ENCODE measurements at places on chromosomes 16 and 17.
A peak's percentile ranks its signal among the peaks of the same experiment; 100 is the strongest.

GRCh38 chr17:28810437-28810836 is 32.2 kb downstream of the FAM222B start:
- no peak for DNase-seq

DNA sequence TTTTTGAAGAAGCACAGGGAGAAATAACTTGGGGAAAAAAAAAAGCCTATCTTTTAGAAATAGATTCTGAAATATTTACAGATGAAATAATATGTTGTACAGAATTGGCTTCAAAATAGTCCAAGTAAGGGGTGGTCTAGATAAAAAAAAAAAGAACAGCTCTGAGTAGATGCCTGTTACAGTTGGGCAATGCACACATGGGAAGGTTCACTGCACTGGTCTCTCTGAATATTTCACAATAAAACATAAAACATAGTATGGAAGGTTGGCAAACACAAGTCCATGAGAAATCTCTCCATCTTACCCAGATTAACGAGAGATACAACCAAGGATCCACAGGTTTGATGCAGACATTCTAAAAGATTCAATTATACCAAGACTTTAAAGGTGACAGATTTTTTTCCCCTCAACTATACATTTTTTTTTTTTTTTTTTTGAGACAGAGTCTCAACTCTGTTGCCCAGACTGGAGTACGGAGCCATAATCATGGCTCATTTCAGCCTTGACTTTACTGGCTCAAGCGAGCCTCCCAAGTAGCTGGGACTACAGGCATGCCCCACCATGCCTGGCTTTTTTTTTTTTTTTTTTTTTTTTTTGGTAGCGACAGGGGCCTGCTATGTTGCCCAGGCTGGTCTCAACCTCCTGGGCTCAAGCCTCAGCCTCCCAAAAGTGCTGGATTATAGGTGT is 58.0 kb downstream of the KANSL1 start:
- no peak for DNase-seq

GRCh38 chr17:14123619-14124278 is 54.4 kb downstream of the COX10 start:
- DNase-seq: no peak

GRCh38 chr17:31568539-31568938 is 177.1 kb downstream of the RAB11FIP4 start:
- DNase-seq: no peak

GRCh38 chr16:75491876-75492275 is 3.4 kb downstream of the CHST6 start:
- peak; percentile 39 for DNase-seq

DNA sequence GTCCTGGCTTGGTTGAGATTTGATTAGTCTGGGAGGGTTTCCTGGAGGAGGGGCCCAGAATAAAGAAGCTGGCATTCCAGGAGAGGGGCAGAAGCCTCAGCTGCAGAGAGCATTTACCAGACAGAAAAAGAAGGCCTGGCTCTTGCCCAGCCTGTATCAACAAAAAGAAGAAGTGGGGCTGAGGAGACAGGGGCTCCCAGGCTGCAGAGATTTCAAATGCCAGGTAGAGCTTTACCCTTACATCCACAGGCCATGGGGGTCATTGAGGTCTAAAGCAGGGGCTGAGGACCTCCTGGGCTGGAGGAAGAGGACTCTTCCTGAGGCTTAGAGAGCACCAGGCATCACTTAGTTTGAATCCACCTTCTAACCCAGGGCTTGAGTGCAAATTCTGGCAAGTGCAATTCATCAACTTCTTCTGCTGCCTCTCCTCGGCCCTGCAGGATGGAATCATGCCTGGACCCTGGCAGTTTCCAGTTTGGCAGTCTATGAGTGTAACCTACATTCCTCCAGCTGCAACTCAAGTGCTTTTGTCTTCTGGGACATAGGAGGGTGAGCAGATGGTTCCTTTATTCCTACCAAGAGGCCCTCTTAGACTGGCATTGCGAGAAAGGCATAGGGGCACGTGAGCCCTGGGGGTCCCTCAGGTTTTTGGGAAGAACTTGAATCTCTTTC is 15.3 kb downstream of the CA7 start:
- DNase-seq: no peak

- DNase-seq: peak; percentile 64
These were observed 183.0 kb downstream of the FOXL1 start for GRCh38 chr16:86761111-86762031.

- no peak for DNase-seq
These were observed 90.6 kb upstream of the LHX1 start for GRCh38 chr17:36846410-36847292.

DNA sequence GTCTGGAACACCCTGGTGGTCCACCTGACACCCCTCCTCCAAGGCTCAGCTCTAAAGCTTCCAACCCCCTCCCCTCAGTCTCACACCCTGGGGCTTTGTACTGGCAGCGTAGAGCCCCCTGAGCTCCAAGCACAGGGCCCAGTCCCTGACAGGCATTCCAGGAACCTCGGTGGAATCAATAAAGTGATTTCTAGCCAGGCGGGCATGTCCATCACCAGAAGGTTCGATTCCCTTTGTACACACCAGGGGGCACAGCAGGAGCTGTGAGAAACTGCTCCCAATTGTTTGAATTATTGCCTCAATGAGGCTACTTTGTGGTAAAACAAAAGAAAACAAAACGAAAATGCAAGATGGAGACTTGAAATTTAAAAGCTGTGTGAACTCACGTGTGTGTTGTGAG is 51.8 kb downstream of the SMPD3 start:
- DNase-seq: peak; percentile 74

DNA sequence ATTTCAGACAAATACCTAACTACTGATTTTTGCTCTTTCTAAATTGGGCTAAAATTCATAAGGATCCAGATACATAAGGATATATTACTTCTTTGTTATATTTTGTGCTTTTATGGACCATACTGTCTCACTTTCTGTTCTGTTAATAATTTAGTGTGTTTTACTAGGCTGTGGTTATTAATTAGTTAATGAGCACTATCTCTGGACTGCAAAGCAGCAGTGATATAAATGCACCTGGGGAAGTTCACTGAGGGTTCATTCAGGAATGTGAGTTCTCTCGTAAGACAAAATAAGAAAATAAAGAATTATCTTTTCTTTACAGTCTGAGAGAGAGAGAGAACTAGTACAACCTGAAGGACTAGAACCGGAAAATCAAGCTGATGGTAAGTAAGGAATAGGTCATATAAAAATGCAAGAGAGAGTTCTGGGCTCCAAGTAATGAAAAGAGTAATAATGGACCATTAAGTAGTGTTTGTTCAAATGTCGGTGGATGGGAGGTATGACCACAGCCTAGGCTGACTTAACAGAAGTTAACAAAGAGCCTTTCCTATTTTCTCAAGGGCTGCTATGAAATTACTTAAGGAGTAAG is 55.6 kb downstream of the IKZF3 start:
- no peak for DNase-seq

DNA sequence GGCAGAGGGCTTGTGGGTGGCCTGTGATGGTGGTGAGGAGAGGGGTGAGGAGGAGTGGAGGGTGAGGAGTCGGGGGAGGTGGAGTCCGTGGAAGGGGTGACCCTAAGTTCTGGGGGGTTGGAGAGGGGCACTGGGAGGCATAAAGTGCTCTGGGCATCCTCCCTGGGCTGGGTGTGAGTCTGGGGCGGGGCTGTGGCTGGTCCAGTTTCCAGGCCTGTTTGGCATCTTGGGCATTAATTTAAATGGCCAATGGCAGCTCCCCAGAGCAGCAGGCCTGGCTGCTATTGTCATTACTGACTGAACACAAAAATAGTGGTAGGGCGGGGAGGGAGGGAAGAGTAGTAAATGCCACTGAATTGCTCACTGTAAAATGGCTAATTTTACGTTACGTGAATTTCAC is 7.7 kb upstream of the ARHGAP23 start:
- no peak for DNase-seq

- DNase-seq: peak; percentile 74
These were observed 75.7 kb downstream of the FBXL20 start for GRCh38 chr17:39325528-39326240.

GRCh38 chr16:764848-765487 is 4.4 kb downstream of the MSLN start:
- DNase-seq: no peak

DNA sequence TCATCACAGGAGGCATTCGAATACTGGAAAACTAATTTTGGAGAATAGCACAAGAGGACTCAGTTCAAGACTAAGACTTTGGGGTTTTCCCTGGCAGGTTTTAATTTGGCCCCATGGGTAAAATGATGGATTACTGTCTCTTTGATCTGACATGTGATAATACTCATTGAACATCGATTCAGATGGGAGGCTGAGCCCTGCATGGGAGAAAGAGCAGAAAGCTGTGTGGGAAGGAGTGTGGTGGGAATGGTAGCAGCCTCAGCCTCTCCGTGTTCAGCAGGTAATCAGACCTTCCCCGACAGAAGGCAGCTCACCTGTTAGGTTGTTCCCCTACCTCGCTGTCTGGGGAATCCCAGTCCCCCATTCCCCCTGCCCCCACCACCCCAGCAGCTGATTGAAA is 124.7 kb upstream of the TNRC6C start:
- no peak for DNase-seq

GRCh38 chr17:77613218-77613617 is 345.3 kb upstream of the TNRC6C start:
- no peak for DNase-seq

GRCh38 chr17:55398689-55399088 is 22.9 kb downstream of the MMD start:
- no peak for DNase-seq

DNA sequence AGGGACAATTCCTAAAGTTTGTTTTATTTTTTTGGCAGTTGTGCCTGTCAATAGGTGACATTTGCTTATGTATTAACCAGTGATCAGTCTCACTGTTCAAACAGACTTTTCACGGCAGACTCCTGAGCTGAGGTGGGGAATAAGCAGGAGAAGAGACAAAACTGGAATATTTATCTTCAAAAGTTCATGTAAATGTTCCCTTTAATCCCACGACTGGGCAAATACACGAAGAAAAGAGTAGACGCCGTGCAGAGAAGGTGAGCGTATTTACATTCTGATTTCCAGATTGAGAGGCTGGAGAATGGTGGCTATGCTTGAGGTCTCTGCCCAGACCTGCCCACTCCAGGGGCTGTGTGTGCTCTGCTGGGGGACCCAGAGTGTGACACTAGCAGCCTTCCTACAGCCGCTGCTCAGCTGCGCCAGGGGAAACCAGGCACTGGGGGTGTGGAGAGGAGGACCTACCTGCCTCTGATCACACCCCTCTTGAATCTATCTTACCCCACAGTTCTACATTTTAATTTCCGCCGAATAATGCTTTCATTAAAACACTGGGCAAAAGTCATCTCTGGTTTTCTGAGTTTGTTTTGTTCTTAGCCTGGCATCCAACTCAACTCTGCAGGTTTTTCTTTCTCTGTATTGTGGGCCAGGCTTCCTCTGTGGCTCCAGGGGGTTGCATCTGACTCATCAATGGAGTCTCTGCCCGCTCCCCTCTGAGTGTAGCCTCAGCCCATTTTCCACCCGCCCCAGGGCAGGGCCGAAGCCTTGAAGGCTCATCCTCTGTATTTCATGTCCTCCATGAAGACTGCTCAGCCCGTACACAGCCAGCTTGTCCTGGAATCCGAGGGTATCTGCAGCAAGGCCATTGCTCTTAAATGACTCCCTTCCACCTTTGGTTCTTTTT is 237.1 kb downstream of the NTN1 start:
- DNase-seq: no peak

- DNase-seq: peak; percentile 39
These were observed 41.6 kb downstream of the CDH1 start for GRCh38 chr16:68778551-68779231.

GRCh38 chr17:4204710-4205173 is 59.0 kb downstream of the ANKFY1 start:
- DNase-seq: no peak

- DNase-seq: peak; percentile 85
These were observed at the start of gene DHRS11 for GRCh38 chr17:36591434-36592315. DHRS11 (plus strand) TSS chr17:36591879; CDS start chr17:36592010, 131 bp downstream.

DNA sequence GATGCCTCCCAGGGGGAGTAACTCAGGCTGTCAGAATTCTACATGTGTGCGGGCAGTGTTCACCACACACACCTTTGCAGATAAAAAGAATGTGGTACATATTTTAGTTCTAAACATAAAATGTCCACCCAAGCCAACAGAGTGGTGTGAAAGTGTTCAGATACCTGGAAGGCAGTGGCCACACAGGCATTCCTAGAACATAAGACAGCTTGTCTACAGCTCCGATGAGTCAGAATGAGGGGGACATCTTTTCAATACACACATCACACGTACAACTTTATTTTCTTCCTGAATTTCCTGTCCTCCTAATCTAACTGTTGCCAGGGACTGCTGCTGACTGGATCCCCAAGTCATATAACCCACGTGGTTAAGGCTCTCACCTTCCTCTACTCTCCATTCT is 142.3 kb downstream of the ZFHX3 start:
- no peak for DNase-seq

GRCh38 chr17:58531661-58532554 is 17.5 kb upstream of the MTMR4 start:
- DNase-seq: peak; percentile 64

DNA sequence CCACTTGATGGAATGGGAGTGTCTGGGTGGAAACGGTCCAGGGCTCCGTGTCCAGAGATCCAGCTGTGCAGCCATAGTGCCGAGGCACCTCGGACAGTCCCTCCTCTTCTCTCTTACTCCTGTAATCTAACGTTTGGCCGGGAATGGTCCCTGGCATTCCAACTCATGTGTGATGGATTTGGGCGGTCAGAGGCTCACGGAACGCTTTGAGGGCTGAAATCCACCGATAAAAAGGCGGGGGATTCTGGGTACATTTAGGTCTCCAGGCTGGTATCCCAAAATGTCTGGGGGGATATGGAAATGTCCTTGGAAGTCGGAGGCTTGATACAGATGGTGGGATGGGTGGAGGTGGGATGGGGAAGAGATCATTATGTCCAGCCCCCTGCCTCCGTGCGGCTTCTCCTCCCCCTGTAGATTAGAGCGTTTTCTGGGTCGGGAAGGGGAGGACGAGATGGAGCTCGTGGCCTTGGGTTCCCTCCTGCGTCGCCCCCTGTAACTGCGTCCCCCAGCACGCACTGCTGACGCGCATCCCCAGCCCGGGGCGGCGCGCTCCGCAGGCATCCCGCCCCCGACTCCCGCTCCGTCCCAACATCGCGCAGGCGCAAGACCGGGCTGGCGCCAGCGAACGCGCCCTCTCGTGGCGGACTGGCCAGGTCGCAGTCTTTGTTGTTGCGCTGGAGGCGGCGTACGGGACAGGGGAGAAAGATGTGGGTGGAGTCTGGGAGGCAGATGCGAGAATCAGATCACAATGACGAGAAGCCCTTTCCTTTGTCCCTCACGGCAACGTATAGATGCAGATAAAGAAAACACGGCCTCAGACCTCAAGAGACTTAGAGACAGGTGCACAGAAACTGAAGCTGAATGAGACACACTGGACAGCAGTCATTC is 4.5 kb upstream of the SGCA start:
- peak; percentile 93 for DNase-seq

- DNase-seq: peak; percentile 95
These were observed at the start of gene DRC7 for GRCh38 chr16:57694725-57695679. DRC7 (plus strand) TSS chr16:57694806; CDS start chr16:57697950, 3,144 bp downstream.

DNA sequence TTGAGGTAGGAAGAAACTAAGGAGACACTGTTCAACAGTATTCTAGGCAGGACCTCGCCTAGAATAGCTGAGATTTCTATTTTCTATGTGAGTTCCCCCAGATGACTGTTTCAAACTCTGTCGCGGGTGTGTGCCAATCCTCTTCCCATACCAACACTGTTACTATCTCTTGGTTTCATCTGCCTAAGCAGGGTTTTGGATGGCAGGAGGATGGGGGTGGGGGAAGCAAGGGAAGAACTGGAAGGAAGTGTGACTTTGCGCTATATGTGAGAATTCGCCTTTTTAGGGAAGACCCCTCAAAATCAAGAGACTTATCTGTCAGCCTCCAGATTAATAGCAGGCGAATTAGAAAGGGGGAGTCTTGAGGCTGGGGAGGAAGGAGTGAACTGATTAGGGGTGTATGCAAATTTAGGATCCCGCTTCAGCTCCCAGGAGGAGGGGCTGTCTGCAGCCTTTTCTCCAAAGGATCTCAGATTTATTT is 521 bp upstream of the G6PC3 start:
- DNase-seq: peak; percentile 65
